ENCODE measurements at places on chromosomes 5 and 9. TPM values are rescaled to one million over a fixed set of nuclear protein-coding genes. Genes with fewer than 3 reads are reported as not detected.

Gene SAXO1
- 0.03 TPM for total RNA-seq

Gene NUTM2G
- not detected for total RNA-seq

Gene ANKRD31
- total RNA-seq, result 0.89 TPM

Gene RNF20
- total RNA-seq, result 24.4 TPM

Gene MAMDC2
- not detected for total RNA-seq

Gene MEGF10
- total RNA-seq, result not detected

Gene HTR1A
- not detected for total RNA-seq

Gene SMIM15
- total RNA-seq, result 24.8 TPM

Gene ZFP37
- 1.5 TPM for total RNA-seq

Gene PCDHGA10
- total RNA-seq, result 0.08 TPM
